ENCODE measurements at places on chromosomes 5 and 9.
A peak's percentile ranks its signal among the peaks of the same experiment; 100 is the strongest.

DNA sequence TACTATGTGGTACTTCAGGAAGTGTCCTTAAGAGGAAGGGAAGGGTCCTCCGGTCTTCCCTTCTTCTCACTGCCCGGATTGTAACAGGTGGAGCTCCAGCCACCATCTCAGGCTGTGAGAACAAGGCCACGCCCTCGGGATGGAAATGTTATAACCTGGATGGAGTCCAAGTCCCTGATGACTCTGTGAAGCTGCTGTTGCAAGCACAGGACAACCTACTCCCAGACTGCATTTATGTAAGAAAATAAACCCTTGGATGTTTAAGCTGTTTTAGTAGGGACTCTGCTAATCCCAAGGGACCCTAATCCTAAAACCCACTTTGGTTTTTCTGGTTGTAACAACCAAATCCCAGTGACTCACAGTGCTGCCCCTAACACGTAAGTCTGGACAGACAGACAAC lies 221.6 kb downstream of the ACTL7B start:
- peak; percentile 36 for DNase-seq

GRCh38 chr9:4096121-4096520 lies 203.7 kb downstream of the GLIS3 start:
- no peak for DNase-seq

GRCh38 chr9:92029553-92029952 lies 79.5 kb upstream of the ROR2 start:
- no peak for DNase-seq

GRCh38 chr9:76926324-76926741 lies 20.4 kb upstream of the PRUNE2 start:
- no peak for DNase-seq

DNA sequence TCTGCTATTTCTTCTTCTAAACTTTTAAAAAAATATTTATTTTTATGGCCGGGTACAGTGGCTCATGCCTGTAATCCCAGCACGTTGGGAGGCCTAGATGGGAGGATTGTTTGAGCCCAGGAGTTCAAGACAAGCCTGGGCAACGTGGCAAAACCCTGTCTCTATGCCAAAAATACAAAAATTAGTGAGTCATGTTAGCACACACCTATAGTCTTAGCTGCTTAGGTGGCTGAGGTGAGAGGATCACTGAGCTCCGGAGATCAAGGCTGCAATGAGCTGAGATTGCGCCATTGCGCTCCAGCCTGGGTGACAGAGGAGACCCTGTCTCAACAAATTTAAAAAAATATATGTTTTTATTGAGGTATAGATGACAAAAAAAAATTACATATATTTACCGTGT lies 5.6 kb downstream of the AP3S1 start:
- no peak for DNase-seq

DNA sequence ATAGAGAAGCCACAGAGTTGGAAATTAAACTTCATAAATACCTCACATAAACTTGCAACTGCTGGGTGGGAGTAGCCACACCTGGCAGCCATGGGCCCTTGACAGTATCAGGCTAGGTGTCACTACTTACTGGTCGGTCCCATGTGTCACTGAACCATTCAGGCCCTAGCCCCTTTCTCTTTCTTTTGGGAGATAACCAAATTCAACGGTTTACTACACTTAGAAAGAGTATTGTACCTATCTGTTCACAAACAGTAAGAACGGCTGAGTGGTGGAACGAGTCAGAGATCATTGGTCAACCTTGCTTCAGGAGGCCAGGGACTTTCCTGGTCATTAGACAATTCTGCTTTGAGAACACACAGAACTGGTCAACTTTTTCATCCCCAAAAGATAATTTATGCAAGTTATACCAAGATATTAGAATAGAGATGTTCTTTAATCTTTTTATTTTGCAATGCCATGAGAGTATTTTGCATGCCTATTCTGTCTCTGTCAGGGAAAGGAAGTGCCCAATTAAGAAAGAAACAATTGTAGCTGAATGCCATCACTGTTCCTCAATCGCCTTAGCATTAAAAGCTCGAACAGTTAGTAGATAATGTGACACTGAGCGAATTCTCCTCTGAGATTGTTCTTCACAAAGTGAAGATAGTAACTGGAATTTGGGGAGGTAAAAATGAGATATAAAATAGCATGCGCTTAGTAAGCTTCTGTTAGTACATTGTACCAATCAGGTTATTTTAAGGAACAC lies 50.9 kb downstream of the GOLPH3 start:
- DNase-seq = no peak

GRCh38 chr5:36241631-36242533 lies at the start of gene NADK2:
Gene NADK2, minus strand, starts transcription at chr5:36241925. Its CDS starts 127 bp downstream, at chr5:36241798.
- DNase-seq = peak; percentile 98

- no peak for DNase-seq
Measured at GRCh38 chr5:142870532-142871362, 100.6 kb downstream of the ARHGAP26 start.

DNA sequence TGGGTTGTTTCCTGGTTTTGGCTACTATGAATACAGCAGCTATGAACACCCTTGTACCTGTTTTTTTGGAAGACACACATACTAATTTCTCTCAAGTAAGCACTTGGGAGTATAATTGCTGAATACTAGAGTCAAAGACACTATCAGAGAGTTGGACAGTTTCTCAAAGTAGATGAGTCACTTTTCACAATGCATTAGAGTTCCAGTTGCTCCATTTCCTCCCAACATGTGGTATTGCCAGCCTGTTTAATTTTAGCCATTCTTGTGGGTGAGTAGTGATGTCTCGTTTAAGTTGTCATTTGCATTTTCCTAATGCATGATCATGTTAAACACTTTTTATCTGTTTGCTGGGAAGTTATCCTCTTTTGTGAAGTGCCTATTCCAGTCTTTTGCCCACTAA lies 81.6 kb upstream of the GDNF start:
- no peak for DNase-seq

GRCh38 chr5:84445049-84445685 lies 60.5 kb upstream of the EDIL3 start:
- no peak for DNase-seq

GRCh38 chr5:143274952-143275351 lies 128.5 kb downstream of the NR3C1 start:
- DNase-seq = no peak

DNA sequence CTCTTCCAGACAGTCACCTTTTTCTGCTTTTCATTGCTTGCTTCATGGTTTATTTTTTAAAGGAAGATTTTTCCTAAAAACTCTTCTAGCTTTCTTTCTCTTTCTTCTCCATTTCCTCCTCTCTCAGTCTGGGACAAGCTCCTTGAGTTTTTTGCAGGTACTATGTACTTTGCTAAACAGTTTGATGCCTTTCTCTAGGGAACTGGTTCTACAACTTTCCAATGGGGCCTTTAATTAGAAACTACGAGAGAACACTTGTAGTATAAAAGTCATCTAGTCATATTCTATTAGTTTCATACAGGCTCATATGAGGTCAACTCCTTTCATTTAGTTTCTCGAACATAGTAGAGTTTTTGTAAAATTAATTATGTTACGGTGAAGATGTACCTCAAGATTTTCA lies 189.6 kb downstream of the DOCK8 start:
- DNase-seq = no peak

DNA sequence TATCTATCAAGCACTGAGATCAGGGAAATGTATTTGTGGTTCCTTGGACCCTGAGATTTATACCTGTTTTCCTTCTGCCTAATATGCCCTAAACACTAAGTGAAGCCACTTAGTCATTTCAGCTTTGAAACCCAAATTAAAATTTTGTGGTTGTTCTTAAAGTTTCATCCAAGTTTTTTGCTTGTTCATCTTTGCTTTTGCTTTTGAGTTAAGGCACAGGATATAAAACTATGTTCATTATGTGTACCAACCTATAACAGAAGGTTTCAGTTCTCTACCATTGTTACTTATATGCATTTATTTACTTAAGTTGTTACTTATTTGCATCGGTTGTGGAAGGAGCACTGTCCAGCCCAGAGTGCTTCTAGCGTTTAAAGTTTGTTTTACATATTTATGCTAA lies 382.3 kb downstream of the PTPRD start:
- DNase-seq = no peak

DNA sequence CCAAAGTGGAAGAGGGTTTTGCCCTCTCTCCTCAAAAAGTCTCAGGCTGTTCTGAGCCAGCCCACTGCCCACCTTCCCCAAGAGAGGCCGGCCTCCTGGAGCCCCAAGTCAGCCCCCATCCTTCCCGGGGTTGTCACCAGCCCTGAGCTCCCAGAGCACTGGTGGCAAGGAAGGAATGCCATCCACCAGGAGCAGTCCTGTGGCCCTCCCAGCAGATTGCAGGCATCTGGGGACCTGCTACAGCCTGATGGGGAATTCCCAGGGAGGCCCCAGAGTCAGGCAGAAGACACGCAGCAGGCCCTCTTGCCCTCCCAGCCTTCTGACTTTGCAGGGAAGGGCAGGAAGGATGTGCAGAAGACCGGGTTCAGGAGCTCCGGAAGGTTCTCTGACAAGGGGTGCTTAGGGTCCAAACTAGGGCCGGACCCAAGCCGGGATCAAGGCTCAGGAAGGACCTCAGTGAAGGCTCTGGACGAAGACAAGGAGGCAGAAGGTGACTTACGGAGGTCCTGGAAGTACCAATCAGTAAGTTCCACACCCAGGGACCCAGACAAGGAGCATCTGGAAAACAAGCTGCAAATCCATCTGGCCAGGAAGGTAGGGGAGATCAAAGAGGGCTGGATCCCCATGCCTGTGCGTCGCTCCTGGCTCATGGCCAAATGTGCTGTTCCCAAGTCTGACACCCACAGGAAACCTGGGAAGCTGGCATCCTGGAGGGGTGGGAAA lies 3.7 kb downstream of the SPATA31E1 start:
- no peak for DNase-seq

GRCh38 chr9:128825923-128826700 lies 3.5 kb downstream of the SPOUT1 start:
- DNase-seq = no peak

DNA sequence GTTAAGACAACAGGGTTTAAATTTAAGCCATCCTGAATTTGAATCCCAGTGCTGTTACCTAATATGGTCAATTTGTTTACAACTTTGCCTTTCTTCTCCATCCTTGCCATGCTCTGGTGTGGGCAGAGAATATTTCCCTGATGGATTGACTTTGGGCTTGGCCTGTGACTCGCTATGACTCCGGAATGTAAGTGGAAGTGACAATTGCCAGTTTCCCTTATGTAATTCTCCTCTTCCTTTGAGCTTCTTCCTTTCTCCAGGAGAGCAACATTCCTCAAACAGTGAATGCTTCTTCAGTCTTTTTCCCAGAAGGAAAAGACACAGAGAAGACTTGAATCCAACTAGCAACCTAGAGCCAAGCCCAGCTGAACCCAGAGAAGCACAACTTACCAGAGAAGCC lies 159.1 kb downstream of the LURAP1L start:
- DNase-seq = no peak

DNA sequence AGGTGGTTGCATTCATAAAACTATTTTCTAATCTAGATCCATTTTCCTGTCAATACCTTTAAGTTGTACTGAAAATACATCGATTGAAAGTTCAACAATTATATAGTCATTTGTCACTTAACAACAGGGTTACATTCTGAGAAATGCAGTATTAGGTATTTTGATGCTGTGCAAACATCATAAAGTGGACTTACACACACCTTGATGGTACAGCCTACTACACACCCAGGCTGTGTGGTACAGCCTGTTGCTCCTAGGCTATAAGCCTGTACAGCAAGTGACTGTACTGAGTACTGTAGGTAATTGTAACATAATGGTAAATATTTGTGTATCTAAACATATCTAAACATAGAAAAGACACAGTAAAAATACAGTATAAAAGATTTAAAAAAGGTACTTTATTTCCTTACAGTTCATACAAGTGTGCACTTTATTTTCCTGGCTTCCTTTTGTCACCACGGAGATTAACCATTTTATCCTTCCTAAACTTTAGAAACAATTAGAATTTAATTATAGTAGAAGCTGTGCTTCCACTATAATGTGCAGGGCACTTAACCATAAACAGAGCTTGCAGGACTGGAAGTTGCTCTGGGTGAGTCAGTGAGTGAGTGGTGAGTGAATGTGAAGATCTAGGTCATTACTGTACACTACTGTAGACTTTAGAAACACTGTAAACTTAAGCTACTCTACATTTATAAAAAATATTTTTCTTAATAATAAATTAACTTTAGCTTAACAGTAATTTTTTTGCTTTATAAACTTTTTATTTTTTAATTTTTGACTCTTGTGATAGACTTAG lies 42.9 kb upstream of the MEF2C start:
- no peak for DNase-seq

GRCh38 chr5:61311056-61311610 lies 20.9 kb upstream of the ZSWIM6 start:
- DNase-seq = no peak

- DNase-seq = no peak
Measured at GRCh38 chr9:101931756-101932155, 193.3 kb upstream of the GRIN3A start.

DNA sequence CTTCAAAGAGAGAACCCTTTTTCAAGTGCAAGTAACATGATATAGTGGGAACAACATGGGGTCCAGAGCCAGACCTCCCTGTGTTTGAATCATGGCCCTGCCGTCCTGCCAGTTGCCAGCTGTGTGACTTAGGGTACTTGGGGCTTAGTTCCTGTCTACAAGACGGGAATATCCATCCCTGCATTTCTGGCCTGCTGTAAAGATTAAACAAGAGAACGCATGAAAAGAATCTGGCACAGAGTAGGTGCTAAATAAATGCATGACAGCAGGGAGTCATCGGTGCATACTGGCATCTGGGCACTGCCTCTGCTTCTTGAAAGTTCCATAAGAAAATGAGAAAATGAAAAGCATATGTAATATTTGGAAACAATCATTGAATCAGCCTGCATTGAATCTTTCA lies 77.8 kb upstream of the PRRC1 start:
- no peak for DNase-seq

DNA sequence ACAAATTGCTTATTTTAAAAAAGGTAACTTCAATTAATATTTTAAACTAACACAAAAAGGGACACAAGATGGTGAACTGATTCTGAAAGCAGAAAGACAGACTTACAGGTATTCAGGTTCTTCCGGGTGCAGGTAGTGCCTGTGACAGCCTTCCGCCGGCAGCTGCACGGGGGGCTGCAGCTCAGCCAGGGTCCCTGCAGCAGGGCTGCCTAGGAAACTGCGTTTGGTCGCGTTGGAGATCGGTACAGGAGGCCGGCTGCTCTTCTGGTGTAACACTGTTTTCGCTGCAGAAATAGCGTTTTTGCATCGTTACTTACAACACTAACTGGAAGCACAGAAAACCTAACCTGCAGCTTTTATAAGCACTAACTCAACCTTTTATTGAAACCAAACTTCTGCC lies 80.0 kb downstream of the CAMSAP1 start:
- DNase-seq = no peak

DNA sequence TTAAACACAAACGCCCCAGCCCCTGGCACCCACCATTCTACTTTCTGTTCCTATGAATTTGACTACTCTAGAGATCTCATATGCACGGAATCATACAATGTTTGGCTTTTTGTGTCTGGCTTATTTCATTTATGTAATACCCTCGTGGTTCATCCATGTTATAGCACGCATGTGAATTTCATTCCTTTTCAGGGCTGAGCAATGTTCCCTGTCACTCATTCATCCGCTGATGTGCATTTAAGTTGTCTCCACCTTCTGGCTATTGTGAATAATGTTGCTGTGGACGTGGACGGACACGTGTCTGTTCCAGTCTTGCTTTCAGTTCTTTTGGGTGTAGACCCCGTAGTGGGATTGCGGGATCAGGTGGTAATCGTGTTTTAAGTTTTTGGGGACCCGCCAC lies 79.9 kb upstream of the BARHL1 start:
- DNase-seq = no peak
